ENCODE measurements at places on chromosomes 2 and 18. TPM values are rescaled to one million over a fixed set of nuclear protein-coding genes. Genes with fewer than 3 reads are reported as not detected.
A peak's percentile ranks its signal among the peaks of the same experiment; 100 is the strongest.

Gene UNC80
- total RNA-seq = not detected

Gene PNPT1
- 19.6 TPM for total RNA-seq

Gene TCF7L1
- total RNA-seq = 35.0 TPM

Gene STARD6
- not detected for total RNA-seq

Gene LRRC30
- total RNA-seq = not detected

Gene GCG
- total RNA-seq = 0.31 TPM

Gene SLC30A3
- total RNA-seq = 0.17 TPM

- no peak overlapping the region for H3K4me3 ChIP-seq
- H3K27ac ChIP-seq = no peak overlapping the region
- DNase-seq = no peak
Observed at GRCh38 chr2:120288016-120288373, 35.3 kb downstream of the RALB start.

GRCh38 chr18:58213440-58213839 lies 169.4 kb downstream of the NEDD4L start:
- no peak overlapping the region for H3K4me3 ChIP-seq
- no peaks in the 10 kb centered on the region for H3K36me3 ChIP-seq
- DNase-seq = no peak
- H3K27ac ChIP-seq = peak overlapping the region; percentile 84

GRCh38 chr2:20015482-20016083 lies 3.1 kb upstream of the MATN3 start:
- no peak overlapping the region for H3K4me3 ChIP-seq
- DNase-seq = no peak
- H3K27ac ChIP-seq = no peak overlapping the region
- no peaks in the 10 kb centered on the region for H3K27me3 ChIP-seq

DNA sequence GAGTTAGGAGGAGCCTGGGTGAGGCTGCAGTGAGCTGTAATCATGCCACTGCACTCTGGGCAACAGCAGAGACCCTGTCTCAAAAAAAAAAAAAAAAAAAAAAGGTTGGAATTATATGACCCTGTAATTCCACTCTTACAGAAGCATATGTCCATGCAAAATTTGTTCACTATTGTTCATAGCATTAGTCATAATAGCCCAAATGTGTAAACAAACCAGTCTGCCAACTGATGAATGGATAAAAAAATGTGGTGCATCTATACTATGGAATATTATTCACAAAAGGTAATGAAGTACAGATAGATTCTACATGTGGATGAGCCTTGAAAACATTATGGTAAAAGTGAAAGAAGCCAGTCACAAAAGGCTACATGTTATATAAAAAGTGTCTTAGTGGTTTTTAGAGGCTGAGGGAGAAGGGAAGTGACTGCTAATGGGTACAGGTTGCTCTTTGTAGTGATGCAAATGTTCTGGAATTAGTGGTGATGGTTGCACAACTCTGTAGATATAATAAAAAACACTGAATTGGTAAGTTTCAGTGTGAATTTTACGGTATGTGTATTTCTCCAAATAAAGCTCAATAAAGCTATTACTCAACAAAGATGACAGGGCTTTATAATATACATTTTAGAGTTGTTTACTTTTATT lies 9.4 kb downstream of the COA5 start:
- DNase-seq = no peak
- no peaks in the 10 kb centered on the region for H3K27me3 ChIP-seq
- H3K27ac ChIP-seq = no peak overlapping the region
- H3K4me1 ChIP-seq = no peaks in the 10 kb centered on the region
- no peak overlapping the region for H3K4me3 ChIP-seq
- H3K36me3 ChIP-seq = peaks cover 11% of the 10 kb centered on the region

GRCh38 chr2:25229279-25230197 lies 61.2 kb upstream of the POMC start:
- H3K4me1 ChIP-seq = peaks cover 16% of the 10 kb centered on the region
- H3K27me3 ChIP-seq = no peaks in the 10 kb centered on the region
- peak overlapping the region; percentile 90 for H3K27ac ChIP-seq
- DNase-seq = no peak
- peaks cover 17% of the 10 kb centered on the region for H3K36me3 ChIP-seq
- no peak overlapping the region for H3K4me3 ChIP-seq

- H3K4me3 ChIP-seq = no peak overlapping the region
- DNase-seq = no peak
- H3K27ac ChIP-seq = peak overlapping the region; percentile 82
- peaks cover 38% of the 10 kb centered on the region for H3K4me1 ChIP-seq
- H3K36me3 ChIP-seq = peaks cover 5% of the 10 kb centered on the region
Observed at GRCh38 chr2:100832885-100833284, 12.9 kb downstream of the NPAS2 start.

- H3K36me3 ChIP-seq = no peaks in the 10 kb centered on the region
- H3K27ac ChIP-seq = no peak overlapping the region
- H3K27me3 ChIP-seq = peaks cover 4% of the 10 kb centered on the region
- DNase-seq = no peak
- no peak overlapping the region for H3K4me3 ChIP-seq
Observed at GRCh38 chr2:164220265-164220664, 401.0 kb downstream of the GRB14 start.

- no peak for DNase-seq
- peak overlapping the region; percentile 94 for H3K27ac ChIP-seq
- no peaks in the 10 kb centered on the region for H3K27me3 ChIP-seq
Observed at GRCh38 chr18:10926621-10927161, 222.7 kb downstream of the PIEZO2 start.

- H3K4me1 ChIP-seq = peaks cover 11% of the 10 kb centered on the region
- no peak overlapping the region for H3K4me3 ChIP-seq
- H3K27me3 ChIP-seq = no peaks in the 10 kb centered on the region
- H3K36me3 ChIP-seq = no peaks in the 10 kb centered on the region
Observed at GRCh38 chr2:44642123-44642857, 280.5 kb downstream of the CAMKMT start.

DNA sequence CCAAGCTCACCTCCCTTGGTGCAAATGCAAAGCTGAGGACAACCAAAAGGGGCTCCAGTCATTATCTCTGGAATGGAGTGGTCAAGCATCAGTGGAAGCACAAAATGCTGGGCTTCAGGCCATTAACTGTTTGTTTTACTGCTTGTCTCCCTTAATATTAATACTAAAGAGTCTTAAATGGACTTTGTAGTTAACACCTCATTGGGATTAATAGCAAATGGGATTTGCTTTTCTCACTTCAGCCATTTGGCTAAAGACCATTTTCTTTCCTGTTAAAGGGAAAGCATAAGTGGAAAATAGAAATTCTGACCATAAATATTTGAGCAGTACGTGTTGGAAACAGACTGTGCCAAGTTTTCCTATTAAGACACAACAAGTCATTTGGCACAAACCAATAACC lies 154.4 kb downstream of the DNER start:
- H3K4me1 ChIP-seq = no peaks in the 10 kb centered on the region
- no peak overlapping the region for H3K27ac ChIP-seq
- no peaks in the 10 kb centered on the region for H3K36me3 ChIP-seq
- peaks cover 16% of the 10 kb centered on the region for H3K27me3 ChIP-seq
- DNase-seq = no peak

DNA sequence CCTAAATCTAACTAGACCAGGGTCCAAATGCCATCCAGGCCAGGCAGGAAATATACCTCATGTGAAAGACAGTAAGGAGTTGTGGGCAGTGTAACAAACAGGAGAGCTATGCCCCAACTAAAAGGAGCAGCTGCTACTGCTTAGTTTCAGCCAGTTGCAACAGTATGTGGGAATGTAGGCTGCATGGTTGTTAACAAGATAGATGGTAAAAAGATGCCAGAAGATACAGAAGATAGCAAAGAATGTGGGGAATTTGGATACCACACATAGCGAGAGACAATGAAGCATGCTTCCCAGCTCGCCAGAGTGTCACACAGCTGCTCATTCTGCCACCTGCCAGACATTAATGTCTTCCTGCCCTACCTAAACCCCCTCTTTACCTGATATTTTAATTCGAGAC lies 39.4 kb upstream of the CYBRD1 start:
- peaks cover 23% of the 10 kb centered on the region for H3K4me1 ChIP-seq
- H3K4me3 ChIP-seq = no peak overlapping the region
- peaks cover 7% of the 10 kb centered on the region for H3K36me3 ChIP-seq
- H3K27ac ChIP-seq = peak overlapping the region; percentile 55
- no peak for DNase-seq
- H3K27me3 ChIP-seq = no peaks in the 10 kb centered on the region

Data from chondrocyte (in vitro differentiated cells).